ENCODE measurements at places on chromosomes 2 and 18.

GRCh38 chr2:212384027-212384426 lies 154.6 kb downstream of the ERBB4 start:
- DNase-seq: no peak

DNA sequence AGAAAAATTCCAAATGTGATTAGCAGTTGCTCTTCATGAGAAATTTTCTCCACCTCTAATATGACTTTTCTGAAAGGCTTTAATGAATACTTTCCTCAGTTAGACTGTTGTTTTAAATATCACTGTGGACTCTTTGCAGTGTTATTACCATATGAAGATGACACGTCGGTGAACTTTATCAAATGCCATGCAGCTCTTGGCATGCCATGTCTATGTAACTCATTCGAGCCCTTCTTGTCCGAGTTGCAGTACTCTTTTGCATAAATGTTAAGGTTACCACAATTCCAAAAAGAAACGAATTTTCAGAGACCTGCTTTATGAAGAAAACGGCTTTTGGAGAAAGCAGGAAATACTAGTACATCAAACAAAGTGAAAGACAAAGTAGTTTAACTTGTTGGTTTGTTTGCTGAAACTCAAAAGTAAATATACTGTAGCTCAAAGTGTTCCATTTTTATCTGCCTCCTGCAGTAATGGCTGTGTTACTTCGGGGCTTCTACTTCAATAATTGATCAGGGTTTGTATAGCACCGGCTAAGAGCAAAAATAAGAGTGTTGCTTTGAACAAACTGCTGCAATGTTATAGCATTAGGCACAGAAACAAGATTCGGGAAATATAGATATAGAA lies 204.1 kb downstream of the ARHGAP15 start:
- DNase-seq: no peak

GRCh38 chr2:55403256-55403998 lies 16.2 kb downstream of the CCDC88A start:
- DNase-seq: no peak

GRCh38 chr18:53771664-53772063 lies 452.8 kb downstream of the MBD2 start:
- no peak for DNase-seq

DNA sequence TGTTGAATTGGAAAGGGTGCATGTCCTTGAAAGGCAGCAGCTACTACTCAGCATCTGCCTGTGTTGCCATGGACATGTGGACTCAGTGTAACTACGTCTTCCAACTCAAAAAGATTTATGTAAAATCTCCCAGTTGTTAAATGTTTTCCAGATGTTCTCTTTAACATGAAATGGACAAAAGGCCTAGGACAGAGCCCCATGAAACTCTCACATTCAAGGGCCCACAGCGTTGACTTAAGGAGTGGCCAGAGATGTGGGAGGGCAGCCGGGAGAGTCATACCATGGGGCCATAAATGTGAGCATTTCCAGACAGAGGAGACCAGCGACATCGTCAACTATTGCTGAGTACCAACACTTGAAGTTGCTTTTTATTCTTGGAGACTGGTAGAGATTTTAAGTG lies 9.9 kb downstream of the SLC3A1 start:
- no peak for DNase-seq

DNA sequence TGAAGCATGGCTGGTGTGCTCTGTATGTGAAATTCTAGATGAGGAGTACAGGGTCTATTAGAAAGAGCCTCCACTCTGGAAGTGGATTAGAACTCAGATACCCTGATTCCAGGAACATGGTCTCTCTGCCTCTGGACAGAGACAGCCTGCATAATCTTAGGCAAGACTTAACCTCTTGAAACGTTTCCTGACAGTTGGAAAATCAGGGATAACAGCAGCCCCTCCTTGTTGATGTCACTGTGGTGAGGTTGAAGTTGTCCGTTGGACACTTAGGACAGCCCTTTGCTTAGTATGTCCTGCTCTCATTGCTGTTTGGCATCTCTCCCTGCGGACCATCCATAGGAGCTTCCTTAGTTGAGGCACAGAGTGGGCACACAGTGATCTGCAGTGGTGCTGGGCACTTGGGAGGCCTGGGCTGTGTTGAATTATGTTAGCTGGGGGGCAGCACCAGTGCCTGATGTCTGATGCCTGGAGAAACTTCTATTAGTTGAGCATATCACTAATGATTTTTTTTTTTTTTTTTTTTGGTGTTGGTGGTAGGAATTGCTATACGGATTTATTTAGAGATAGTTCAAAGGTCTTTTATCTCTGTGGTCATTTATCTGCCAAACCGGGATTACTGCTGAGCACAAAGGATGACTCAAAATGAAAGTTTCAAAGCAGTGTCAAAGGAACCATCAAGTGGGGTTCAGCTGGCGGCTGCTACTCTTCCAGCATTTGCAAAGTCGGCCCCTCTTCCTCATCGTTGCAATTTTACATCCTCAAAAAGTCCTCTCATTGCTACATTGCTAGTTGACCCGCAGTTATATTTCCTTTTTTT lies 28.8 kb downstream of the SETBP1 start:
- DNase-seq: no peak

DNA sequence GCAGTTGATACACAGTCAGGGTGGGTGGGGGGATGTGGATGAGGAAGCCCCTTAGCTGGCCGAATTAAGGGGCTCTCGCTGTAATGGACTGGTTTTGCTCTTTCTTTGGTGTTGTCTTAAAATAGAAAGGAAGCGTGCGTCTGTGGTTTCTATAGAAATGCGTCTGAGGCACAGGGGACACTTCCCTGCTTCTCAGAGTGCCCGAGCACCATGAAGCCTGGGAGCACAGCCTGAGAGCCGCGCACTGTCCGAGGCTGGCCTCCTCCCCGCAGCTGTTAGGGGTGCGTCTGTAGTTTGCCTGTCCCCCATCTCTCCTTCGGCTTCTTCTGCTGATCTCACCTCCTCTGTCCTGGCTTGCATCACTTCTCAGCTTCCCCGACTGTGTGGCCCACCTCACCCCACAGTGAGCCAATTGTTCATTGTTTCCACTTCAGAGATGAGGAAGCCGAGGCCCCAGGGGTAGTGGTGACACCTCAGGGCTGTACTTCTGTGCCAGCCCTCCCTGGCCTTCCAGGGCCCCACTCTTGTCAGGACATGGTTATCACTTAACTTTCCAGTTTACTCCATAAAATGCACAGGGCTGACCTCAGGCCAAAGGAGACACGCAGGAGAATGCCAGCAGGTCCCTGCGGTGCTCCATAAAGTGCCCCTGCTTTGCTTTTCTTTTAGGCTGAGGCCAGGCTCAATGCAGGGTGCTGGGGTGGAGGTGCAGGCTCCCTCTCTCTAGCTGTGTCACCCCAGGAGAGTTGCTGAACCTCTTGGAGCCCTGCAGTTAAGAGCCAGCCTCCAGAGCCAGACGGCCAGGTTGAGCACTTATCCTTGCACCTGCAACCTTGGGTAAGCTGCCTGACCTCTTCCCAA lies 210.6 kb downstream of the SEPTIN10 start:
- no peak for DNase-seq

DNA sequence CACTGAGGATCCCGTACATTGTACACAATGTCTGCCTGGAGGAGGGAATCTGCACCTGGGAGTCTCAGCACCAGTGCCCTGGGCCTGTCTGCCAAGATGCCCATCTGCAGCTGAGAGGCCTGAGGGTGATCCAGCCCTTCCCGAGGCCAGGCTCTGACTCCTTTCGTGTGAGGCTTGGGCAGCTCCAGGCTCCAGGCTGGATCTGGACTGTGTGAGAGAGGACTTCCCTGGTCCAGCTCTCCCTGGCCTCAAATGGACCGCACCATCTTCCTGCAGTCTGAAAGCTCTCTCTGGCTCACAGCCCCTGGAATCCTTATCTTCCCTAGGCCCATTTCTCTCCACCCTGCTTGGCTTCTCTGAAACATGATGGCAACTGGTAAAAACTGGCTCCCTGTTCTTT lies 324.6 kb downstream of the DYSF start:
- DNase-seq: no peak

- no peak for DNase-seq
These were observed 13.4 kb upstream of the EVA1A start for GRCh38 chr2:75574106-75574505.

DNA sequence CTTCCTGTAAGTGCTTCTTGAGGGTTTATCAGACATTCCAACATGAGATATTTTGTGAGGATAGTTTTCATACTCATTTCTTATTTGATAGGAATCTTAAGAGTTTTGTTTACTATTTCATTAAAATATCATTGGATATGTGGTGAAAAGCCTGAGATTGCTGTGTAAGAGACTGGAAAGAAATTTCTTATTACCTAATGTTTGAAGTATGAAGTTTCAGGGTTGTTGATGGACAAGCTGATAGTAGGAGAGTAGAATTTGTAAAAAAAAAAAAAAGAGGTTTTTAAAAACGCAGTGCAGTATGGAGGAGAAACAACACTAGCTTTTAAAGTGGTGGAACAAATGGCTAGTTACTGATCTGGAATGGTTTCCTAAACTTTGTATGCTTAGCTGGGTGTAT lies 7.7 kb downstream of the EPB41L5 start:
- no peak for DNase-seq

GRCh38 chr2:237875256-237876060 lies 16.0 kb downstream of the RAMP1 start:
- DNase-seq: no peak

- no peak for DNase-seq
These were observed 12.1 kb downstream of the CFLAR start for GRCh38 chr2:201128033-201128432.

DNA sequence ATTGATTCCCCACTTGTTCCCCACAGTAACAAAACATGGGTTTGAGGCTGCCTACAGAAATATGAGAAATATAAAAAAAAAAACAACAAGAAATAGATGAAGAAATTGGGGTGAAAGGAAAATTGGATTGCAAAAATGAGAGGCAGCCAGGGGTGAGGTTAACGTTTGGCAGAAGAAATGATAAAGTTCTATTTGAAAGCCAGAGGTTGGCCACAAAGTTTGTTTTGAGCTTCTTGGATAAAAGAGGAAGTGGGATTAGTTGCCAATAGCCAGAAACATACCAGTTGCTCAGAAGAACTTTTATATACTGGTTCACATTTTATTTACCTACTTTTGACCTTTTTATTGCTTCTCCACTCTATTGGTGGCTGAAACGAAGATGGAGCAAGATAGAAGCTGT lies 67.5 kb downstream of the FASTKD2 start:
- DNase-seq: no peak

DNA sequence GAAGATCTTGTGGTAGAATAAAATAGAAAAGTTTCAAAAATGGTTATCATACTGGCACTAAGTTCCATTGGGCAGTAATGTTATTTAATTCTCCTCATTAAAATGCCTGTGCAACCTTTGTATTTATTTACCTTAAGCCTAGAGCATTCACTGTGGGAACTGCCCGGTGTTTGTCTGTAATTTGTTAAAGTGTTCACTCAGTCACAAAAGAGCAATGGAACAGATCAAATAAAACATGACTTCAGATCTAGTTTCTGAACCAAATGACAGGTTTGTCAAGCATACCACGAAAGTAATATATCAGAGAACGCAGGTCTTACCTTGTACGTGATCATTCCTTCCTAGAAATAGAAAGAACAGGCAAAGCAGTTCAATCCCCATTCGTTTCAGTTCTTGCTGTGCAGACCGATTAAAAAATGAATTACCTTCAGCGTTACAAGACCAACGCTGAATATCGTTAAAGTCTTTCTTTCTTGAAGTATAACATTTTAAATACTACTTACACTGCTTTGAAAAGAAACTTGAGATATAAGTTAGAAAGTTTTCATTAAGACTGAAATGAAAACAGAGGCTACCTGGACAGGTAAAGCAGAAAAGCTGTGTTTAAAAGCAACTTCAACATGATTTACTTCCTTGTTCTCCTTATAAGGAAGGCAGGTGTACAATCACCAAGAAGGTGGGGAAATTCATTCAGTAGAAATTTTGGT lies at the start of gene ITGB6:
ITGB6 (minus strand) TSS at position 590 of the 707 bp plus-strand sequence; CDS start at position 381, 209 bp downstream.
- no peak for DNase-seq

DNA sequence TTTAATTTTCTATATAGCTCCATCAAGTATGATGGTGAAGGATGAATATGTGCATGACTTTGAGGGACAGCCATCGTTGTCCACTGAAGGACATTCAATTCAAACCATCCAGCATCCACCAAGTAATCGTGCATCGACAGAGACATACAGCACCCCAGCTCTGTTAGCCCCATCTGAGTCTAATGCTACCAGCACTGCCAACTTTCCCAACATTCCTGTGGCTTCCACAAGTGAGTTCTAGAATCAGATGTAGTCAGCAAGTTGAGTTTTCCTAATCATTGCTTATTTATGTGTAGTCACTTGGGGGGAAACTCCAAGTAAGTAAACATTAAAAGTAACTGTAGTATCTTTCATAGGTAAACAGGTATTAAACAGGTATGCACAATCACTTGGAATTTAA lies 24.8 kb downstream of the SMAD4 start:
- DNase-seq: no peak

DNA sequence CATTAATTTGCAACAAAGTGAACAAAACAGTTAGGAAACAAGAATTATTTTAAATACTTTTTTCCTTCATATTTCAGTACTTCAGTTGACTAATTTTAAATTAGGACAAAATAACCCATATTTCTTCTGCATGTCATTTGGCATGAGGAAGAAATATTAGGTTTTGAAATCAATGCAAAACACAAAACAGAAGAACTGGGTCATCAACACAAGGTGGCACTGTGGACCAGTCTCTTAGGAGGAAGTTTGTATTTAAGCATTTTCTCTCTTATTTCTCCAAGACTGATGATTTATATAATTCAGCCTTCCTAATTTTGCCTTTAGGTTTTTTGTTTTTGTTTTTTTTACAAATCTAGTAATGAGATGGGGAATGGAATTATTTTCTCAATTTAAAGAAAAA lies 352.8 kb upstream of the KCNH7 start:
- no peak for DNase-seq

- DNase-seq: no peak
These were observed 107.2 kb upstream of the CDH2 start for GRCh38 chr18:28284132-28284531.

DNA sequence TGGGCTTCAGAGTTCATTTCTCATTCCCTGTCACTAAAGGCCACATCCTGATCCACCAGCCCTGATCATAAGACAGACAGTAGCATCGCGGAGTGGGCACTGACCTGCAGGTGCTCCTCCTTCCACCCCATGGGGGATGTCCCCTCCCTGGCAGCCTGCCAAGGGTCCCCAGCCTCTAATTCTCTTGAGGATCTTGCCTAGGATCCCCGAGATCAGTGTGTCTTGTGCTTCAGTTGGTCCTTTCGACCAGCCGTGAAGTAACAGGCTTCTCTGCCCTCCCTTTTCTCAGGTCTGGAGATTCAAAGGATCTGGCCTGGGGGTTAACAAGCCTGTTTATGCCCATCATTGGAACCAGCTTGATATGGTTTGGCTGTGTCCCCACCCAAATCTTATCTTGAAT lies 74.5 kb downstream of the ALPK2 start:
- DNase-seq: no peak

GRCh38 chr2:98012561-98012991 lies 16.8 kb upstream of the TMEM131 start:
- no peak for DNase-seq
